ENCODE measurements at places on chromosomes 5 and 9. TPM values are rescaled to one million over a fixed set of nuclear protein-coding genes. Genes with fewer than 3 reads are reported as not detected.

DNA sequence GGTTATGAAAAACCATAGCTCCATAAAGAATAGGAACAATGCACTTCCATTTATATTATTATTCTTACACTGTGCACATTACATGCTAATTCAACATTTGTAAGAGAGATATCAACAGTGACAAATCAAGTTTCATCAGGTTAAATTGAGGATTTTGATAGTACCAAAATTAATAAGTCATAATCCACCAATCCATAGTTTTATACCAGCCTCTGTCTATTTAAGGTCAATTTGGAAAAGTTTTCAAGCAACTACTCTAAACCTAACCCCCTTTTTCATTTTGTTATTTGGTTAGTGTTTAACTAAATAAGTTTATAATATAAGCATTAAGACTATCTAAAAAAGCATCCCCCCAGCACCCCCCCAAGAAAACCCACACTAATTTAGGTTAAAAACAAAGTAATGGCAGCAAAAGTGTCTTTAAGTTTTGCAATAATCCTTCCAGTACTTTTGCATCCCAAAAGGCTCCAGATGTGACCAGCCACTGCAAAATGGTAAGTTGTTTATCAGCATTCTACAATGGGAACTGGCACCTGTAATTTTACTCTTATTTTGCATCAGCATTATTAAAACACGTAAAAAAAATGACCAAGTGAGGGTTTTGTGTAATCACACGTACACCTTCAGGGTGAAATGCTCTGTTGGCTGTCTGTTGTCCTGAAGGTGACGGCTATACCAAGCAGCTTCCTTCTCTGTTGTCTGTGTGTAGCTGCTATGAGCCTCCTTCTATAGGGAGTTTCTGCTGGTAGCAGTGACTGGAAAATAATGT lies 36.8 kb upstream of the SSBP2 start:
- DNase-seq: no peak

GRCh38 chr5:126014676-126015075 lies 408.5 kb upstream of the GRAMD2B start:
- DNase-seq: no peak

DNA sequence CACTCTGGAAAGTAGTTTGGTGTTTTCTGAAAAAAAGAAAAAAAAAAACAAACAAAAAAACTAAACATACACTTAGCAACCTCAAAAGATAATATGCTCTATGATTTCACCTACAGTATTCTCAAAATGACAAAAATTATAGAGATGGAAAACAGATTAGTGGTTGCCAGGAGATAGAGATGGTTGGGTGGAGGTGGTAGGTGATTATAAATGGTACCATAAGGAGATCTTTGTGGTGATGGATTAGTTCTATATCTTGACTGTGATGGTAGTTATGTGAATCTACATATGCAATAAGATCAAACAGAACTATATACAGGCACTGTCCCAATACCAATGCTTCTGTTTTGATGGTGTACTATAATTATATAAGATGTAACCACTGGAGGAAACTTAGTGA lies 32.0 kb downstream of the PTBP3 start:
- no peak for DNase-seq

Gene C5orf63
- 3.6 TPM for polyA plus RNA-seq
